ENCODE measurements at places on chromosomes 2 and 18.

- DNase-seq = no peak
Measured at GRCh38 chr2:177348118-177348654, 44.4 kb upstream of the AGPS start.

DNA sequence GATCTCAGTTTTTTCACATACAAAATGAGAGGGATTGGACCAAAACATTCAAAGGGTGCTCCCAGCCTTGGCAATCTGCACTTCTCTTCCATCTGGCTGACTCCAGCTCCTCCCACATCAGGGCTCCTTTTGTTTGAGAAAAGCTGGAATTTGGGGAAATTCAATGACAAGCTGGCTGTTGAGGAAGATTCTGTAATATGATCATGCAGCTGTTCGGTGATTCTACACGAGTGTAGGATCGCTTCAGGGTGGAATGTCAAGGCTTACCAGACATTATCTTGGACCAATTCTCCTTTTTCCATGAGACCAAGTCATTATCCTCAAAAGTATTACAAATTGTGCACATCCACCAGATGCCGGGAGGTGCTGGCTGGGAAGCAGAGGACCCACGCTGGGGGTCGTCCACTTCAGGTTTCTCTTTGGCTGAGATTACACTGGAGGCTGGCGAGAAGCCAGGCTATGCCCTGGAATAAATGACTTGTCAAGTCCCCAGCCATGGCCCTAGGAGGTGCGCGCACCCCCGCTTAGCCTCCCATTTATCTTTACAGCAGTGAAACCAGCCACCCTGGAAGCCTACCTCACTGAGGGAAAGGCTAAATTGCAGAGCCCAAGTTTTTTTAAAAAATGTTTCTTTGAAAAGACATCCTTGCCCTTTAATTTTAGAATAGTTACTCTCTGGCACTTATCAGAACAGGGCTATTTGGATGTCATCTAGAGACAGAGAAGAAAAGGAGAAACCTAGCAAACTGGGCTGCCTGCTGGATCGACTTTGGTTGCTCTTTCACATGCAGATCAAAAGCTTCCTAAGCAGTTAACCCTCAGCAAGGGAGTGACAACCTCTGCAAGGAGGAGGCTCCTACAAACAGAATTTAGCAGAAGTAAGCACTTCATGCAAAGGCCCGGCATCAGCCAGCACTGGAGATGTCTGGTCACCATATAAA lies 42.5 kb upstream of the LCLAT1 start:
- DNase-seq = no peak

DNA sequence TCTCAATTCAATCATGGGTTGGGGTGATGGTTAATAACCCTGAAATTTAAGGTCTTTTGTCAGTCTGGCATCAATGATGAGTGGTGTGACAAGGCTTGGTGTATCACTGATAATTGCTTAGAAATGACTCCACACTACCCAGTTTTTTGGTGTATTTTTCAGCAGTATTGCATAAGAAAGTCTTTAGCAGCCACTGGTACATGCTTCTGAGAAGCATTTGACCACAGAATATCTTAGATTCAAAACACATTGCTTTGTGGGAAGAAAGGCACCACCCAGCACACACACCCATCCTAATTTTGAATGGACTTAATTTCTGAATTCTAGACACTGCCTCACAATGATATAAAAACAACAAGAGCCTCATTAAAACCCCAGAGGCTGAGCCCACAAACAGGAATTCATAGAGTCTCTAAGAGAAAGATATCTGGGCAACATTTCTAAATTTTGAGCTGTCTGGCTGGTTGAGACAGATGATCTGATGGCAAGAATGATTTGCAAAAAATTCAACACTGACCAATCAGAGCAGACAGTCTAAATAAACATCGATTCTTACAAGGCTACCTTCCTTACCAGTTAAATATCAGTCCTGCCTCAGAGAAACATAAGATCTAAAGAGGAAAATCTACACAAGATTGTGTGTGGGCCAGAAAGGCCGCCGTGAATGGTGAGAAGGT lies 114.7 kb upstream of the CYP1B1 start:
- no peak for DNase-seq

DNA sequence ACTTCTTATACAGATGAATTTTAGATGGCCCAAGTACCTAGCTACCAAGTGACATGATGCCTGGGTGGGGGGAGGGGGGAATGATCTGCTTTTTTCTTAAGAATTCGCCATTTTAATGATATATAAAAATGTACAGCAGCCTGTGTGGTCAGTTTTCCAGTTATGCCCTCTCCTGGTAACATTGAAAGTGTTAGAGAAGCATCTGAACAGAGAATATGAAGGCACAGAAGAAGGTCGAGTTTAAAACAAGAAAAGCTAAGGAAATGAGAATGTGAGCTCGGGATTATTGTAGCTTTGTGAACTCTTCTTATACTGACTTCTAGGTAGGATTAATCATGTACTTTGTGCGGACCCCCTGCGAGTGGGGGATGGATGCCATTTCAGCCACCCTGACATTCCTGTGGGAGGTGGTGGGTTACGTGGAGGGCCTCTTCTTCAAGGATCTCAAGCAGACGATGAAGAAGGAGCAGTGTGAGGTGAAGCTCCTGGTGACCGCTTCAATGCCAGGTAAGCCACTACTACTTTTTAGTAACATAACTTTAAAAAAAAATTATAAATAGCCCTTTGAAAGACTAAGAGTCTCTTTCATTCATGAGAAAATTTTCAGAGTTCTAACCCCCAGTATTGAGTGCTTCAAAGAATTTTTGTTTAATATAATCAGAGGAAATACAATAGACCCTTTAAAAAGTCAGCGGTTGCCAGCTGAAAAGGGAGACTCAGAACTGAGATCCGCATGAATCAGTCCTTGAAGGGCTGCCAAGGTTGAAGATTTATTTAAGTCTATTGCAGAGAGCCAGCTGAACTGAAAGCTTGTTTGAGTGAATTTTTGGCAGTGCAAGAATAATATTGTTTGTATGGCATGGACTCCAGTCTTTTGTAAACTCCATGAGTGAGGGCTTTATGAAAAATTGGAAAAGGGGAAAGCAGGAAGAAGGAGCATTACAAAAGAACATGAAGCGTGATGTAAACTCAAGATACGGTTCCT lies 68.6 kb upstream of the RPE start:
- DNase-seq = no peak

DNA sequence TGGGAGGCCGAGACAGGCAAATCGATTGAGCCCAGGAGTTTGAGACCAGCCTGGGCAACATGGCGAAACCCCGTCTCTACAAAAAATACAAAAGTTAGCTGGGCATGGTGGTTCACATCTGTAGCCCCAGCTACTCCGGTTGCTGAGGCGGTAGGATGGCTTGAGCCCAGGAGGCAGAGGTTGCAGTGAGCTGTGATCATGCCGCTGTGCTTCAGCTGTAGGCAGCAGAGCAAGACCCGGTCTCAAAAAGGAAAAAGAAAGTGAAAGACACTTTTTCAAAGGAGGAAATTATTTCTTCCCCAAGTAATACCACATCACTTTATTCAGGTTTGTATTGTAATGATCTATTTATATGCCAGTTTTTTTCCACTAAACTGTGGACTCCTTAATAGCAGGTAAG lies 35.7 kb upstream of the TAF4B start:
- no peak for DNase-seq

GRCh38 chr2:163455815-163456214 lies 280.0 kb downstream of the FIGN start:
- DNase-seq = no peak

DNA sequence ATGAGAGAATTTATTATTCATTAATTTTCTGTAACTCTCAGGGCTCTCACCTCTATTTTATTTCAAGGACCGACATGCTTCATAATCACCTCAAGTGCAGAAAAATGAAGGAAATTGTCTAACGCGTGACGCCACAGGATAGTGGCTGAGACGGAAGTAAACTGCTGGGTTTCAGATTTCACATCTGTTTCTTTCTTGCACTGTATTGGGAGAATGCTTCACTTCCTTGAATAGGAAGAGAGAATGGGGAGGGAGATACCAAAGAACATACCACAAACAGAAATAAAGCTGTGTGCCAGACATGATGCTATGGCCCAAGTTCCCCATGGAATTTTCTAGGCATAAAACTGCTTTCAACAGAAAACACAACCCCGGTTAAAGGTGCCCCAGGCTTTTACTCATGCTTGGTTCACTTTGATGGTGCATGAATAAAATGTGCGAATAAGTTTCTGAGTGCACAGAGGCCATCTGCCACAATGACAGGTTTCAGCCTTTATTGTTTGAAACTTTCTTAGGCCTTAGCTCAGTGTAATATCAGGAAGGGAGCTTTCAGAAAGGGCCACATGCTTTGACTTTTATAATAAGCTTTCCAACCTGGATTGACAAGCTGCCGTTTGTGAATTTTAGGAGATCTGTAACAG lies 1116.4 kb downstream of the SOCS6 start:
- no peak for DNase-seq

- peak; percentile 82 for DNase-seq
Measured at GRCh38 chr2:9002637-9003365, 683 bp downstream of the MBOAT2 start.

GRCh38 chr2:39994151-39994550 lies 215.1 kb upstream of the THUMPD2 start:
- no peak for DNase-seq

DNA sequence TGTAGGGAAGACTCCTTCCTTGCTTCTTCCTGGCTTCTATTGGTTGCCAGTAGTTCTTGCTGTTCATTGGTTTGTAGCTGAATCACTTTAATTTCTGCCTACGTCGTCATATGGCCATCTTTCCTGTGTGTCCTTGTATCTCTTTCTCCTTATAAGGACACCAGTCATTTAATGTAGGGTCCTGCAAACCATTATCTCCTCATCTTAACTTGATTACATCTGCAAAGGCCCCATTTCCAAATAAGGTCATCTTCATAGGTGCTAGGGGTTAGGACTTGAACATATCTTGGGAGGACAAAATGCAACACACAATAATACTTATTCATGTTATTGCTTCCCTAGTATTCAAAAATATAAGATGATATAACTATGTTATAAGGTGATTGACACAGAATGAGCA lies 95.5 kb upstream of the TTC27 start:
- DNase-seq = no peak

Measured in SK-N-SH (cell line).